ENCODE measurements at places on chromosomes 7 and 10.

DNA sequence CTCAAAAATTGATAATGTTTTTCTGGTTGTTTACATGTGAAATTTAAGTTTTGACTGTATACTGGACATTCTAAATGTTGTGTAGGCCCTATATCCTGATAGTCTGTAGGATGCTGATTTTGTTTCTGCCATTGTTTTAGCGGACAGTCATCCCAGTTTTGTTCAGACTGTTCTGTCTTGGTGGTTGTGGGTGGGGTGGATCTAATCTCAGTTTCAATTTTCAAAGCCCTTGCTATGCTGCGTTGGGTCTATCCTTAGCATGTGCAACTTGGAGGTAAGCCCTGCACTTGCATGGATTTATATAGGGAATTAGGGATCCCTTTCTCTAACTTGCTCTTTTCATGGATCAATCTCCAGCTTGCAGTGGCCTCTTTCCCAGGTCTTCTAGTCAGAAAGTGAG, 19.1 kb downstream of the DBF4 start:
- DNase-seq, result no peak

DNA sequence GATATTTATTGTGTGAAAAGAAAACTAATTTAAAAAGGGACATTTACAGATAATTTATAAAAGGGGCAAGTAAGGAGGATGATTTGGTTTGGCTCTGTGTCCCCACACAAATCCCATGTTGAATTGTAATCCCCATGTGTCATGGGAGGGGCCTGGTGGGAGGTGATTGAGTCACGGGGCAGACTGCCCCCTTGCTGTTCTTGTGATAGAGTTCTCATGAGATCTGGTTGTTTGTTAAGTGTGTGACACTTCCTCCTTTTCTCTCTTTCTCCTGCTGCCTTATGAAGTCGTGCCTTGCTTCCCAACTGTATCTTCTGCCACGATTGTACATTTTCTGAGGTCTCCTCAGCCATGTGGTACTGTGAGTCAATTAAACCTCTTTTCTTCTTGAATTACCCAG, 171.0 kb upstream of the SEMA3E start:
- no peak for DNase-seq

DNA sequence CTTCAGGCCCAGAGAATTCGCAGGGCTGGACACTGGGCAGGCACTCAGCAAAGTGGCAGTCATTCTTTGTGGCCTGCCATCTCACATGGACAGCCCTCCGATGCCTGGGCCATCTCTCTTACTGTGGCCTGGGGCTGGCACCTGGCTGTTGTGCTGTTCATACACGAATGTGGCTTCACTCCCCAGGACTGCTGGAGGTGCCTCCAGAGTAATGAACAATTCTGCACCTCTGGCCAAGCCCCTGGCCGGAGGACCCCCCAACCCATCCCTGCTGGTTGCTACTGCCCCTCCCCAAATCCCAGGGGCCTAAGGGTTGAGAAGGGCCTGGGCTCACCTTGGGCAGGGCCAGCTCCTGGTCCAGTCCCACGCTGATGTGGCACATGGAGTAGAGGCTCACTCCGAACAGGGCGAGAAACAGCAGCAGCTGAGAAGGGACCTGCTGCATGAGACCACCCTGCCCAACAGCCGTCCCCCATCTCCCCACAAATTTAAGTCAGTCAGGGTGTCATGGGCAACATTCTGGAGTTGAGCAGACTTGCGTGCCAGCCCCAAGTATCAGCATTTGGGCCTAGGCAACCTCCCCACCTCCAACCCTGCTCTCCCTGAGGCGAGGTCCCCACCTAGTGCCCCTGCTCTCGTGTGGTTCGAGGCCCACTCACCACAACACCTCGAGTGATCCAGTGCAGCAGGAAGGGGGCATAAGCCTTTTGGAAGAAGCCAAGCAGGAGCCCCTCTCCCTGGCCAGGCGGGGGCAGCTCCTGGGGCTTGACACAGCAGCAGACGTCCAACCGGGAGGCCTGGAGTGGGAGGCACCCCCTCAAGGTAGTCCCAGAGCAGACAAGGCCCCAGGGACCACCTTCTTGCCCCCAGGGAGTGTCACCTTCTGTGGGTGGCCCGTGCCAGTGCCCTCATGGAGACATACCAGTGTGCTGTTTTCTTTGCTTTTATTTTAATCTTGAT, 9.4 kb downstream of the NPC1L1 start:
- DNase-seq, result no peak

- DNase-seq, result no peak
These were observed 48.4 kb upstream of the CCDC3 start for GRCh38 chr10:13049774-13050420.

DNA sequence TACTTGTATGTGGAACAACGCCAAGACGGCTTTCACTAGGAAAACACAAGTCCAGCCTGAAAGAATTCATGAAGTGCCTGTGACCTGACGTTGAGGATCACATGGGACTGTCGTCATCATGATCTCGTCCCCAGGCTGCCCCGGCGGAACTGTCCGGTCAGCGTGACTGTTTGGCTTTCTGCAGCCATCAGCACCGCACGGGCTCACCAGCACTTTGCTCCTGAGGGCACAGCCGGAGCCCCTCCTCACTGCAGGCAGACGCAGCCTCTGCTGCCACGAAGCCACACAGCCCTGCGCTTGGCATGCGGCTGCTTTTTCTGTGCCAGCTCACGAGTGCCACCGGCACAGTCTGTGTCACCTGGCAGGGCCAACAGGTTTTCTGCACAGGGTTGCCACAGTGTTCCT, 9.4 kb upstream of the GET4 start:
- no peak for DNase-seq

- DNase-seq, result no peak
These were observed 758.6 kb upstream of the IGFBP3 start for GRCh38 chr7:46679671-46680070.

Data from AG09309 (cell line).